H1 (cell line): ENCODE measurements at places on chromosomes 1 and 21.

DNA sequence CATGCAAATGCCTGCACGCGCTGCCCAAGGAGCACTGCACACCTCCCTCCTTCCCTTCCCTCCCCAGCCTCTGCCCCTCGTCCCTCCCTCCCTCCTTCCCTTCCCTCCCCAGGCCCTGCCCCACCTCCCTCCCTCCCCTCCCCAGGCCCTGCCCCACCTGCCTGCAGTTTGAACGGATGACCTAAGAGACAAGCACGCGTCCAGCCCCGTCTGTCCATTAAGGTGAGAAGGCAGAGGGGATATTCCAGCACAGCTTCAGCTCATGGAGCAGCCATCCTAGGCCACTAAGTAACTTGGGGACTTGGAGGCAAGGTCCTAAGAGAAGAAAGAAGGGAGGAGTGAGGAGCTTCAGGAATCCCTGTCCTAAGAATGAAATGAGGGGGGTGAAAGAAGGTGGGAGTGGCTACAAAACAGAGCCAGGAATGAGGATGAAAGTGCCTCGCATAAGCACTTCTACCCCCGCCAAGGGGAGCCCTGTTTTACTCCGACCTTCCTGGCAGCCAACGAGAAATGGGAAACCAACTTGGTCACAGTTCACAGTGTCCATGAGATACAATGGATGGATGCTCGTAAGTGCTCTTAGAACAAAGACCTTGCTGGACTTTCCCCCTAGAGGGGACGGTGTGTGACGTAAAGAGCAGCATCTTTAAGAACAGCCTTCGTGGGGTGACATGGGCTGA lies 21.3 kb upstream of the EFHD2 start:
- no peaks in the 10 kb centered on the region for H3K36me3 ChIP-seq
- no peak overlapping the region for H3K27ac ChIP-seq

GRCh38 chr1:199010933-199011332 lies 372.1 kb downstream of the PTPRC start:
- no peaks in the 10 kb centered on the region for H3K4me1 ChIP-seq
- H3K27me3 ChIP-seq, result no peaks in the 10 kb centered on the region
- no peak overlapping the region for H3K4me3 ChIP-seq

GRCh38 chr1:175131095-175131494 lies 61.5 kb downstream of the KIAA0040 start:
- no peak for DNase-seq
- H3K4me1 ChIP-seq, result peaks cover 18% of the 10 kb centered on the region; the same call in 1 of the 2 replicates
- no peaks in the 10 kb centered on the region for H3K36me3 ChIP-seq

GRCh38 chr1:194164755-194165154 lies 978.3 kb upstream of the B3GALT2 start:
- no peak overlapping the region for H3K27ac ChIP-seq
- no peaks in the 10 kb centered on the region for H3K36me3 ChIP-seq
- no peaks in the 10 kb centered on the region for H3K4me1 ChIP-seq
- H3K27me3 ChIP-seq, result no peaks in the 10 kb centered on the region
- no peak overlapping the region for H3K4me3 ChIP-seq
- no peak for DNase-seq

DNA sequence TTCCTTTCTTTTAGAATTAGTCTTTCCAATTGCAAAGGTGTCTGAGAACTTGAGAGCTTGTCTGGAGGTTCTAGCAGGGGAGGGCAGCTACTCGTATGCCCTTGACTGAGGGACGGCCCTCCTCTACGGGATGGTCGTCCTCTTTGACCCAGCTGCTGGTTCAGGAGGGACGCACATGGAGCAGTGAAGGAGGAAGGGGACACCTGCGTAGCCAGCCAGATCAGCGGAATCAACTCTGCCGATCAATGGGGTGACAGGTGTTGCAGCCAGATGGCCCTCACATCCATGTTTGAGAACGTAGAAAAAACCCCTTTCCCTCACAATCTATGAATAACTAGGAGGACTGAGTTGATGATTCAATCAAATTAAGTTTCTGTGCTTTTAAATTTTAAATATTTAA lies 15.7 kb upstream of the A3GALT2 start:
- H3K4me3 ChIP-seq, result no peak overlapping the region
- no peak overlapping the region for H3K27ac ChIP-seq
- H3K27me3 ChIP-seq, result no peaks in the 10 kb centered on the region

GRCh38 chr1:1299686-1300351 lies 7.9 kb downstream of the ACAP3 start:
- H3K4me1 ChIP-seq, result peaks cover 6% of the 10 kb centered on the region; the same call in 1 of the 2 replicates
- H3K36me3 ChIP-seq, result no peaks in the 10 kb centered on the region
- H3K27ac ChIP-seq, result no peak overlapping the region
- no peaks in the 10 kb centered on the region for H3K27me3 ChIP-seq
- no peak overlapping the region for H3K4me3 ChIP-seq

- H3K36me3 ChIP-seq, result no peaks in the 10 kb centered on the region
- DNase-seq, result no peak
- H3K27me3 ChIP-seq, result no peaks in the 10 kb centered on the region
- H3K4me1 ChIP-seq, result no peaks in the 10 kb centered on the region
- no peak overlapping the region for H3K4me3 ChIP-seq
These were observed 14.5 kb upstream of the PADI3 start for GRCh38 chr1:17234405-17234804.
